ENCODE measurements at places on chromosomes 6 and 20.

- no peak for DNase-seq
Measured at GRCh38 chr6:10331334-10331968, 83.4 kb downstream of the TFAP2A start.

DNA sequence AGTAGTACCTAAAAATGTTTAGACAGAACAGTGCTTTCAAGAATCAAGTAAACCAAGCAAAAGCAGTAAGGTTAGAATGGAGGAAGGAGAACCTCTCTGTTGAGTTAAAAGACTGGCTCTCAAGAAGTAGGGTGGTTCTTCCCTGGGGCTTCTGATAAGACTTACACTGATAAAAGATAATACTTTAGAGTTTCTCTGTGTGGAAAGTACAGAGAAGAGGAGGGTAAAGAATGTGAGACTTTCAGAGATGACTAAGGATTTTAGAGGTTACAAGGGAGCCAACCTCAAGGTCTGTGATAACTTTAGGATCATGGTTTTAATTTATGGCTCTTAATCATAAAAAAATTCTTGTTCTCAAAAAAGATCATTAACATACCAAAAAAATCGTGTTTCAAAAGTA is 30.9 kb upstream of the ALDH8A1 start:
- no peak for DNase-seq

DNA sequence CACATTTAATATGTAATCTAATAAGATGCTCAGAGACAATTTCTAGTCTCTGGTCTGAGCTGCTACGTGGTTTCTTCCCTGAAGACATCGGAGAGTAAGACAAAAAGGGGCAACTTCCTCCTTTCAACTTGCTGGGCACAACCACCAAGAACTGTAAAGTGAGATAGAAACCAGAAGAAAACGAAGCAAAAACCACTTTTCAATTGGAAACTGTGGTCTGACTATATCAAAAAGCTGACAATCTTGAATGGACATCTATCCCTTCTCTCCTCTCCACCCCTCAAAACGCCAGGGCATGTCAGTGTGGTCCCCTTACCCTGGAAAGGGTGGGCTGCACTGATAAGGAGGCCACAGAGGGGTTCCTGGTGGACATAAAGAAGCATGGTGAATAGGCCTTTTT is 269.1 kb downstream of the CD83 start:
- DNase-seq = no peak

DNA sequence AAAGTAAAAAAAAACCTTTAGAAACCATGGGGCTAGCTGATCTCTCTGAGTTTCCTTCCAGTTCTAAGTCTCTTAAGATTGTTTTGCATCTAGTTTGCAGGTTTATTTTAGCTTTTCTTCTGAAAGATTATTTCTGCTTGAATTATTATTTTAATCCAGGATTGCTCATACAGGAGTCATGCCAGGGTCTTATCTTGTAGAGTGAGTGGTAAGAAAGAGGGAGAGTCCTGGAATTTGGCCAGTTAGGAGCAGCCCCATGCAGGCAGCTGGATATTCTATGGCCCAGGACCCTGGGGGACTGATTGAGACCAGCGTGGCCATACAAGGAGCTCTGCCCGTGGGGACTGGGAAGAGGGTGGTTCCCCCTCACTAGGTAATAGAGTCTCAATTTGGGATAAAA is 178.9 kb upstream of the HEY2 start:
- no peak for DNase-seq

Measured in activated CD4-positive, CD25-positive, alpha-beta regulatory T cell treated with anti-CD3 and anti-CD28 coated beads, Interleukin-2, amount 50 U/mL, for 72 hours (primary cell).